ENCODE measurements at places on chromosomes 4 and X.
A peak's percentile ranks its signal among the peaks of the same experiment; 100 is the strongest.

- no peak for DNase-seq
Observed at GRCh38 chr4:85457752-85458467, 17.0 kb upstream of the ARHGAP24 start.

GRCh38 chr4:114005569-114006442 is 26.4 kb upstream of the ARSJ start:
- no peak for DNase-seq

GRCh38 chr4:114173968-114174367 is 194.5 kb upstream of the ARSJ start:
- no peak for DNase-seq

DNA sequence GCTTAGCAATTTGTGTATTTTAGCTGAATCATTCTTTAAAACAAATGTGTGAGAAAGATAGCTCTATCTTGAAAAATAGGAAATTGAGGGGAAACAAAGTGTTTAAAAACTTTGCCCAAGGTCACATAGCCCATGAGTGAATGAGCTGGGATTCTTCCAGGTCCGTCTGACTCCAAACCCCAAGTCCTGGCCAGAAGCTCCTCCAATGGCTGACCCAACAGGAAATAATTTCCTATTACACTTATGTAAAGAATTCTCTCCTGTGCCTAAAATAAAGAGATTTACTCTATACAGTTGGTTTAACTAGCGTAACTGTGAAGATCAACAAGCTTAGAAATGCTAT is 287.6 kb downstream of the ARHGAP24 start:
- DNase-seq, result peak; percentile 73

- no peak for DNase-seq
Observed at GRCh38 chrX:23954396-23954795, 46.6 kb downstream of the CXorf58 start.

GRCh38 chr4:88514557-88515511 is 8.7 kb downstream of the PYURF start:
- no peak for DNase-seq

GRCh38 chrX:133702230-133702629 is 283.2 kb downstream of the GPC3 start:
- DNase-seq, result no peak

DNA sequence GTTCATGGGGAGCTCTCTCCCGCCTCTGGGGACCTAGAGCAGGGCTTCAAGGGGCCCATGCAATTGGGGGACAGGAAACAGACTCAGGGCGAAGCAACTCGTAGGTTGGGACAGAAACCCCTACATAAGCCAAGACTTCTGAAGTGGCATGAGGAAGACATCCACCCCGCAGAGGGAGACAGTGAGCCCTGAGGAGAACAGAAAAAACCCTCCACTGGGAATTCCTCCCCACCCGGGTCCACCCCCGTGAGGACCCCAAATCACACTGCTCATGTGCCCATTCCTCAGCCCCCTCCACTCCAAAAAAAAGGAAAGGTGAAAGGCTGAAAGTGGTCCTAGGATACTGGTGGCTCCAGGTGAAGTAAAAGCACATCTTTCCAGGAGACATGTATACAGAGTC is 74.0 kb downstream of the CPZ start:
- no peak for DNase-seq

GRCh38 chr4:82744284-82744968 is 54.2 kb downstream of the SCD5 start:
- no peak for DNase-seq

DNA sequence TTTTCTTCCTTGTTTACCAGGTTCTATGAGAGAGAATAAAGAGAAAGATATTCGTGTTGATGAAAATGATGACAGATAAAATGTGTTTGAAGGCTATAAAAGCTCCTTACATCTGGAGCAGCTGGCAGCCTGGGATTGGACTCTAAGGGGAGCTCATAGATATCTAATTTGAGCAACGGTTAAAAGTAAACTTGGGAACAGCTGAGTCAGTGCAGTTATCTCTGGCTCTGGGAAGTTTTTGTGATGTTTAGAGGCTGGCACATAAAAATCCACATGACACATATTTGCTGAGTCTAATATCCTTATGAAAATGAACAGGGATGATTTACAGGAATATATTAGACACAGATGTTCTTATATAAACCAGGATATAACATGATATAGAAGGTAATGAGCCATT is 331.8 kb upstream of the TENM3 start:
- no peak for DNase-seq

- DNase-seq, result no peak
Observed at GRCh38 chr4:15234856-15235126, 193.0 kb upstream of the C1QTNF7 start.

GRCh38 chr4:180052629-180053028 is 2190.6 kb upstream of the TENM3 start:
- DNase-seq, result no peak

DNA sequence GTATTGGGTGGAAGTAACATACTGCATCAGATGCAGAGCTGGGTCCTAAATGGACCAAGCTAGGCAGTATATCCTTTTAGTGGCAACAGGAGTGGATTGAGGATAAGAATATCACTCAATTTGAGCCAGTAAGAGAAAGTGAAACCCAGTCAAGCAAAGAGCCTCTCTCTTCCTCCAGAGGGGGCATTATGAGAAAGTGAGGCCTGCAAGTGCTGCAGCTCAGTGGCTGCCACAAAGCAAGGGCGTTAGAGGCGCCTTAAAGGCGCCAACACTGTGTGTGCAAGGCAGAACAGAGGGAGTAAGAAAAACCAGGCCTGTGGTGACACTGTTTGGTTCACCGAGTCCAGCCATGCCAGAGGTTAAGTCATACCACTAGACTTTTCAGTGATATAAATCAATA is 17.5 kb downstream of the STX18 start:
- no peak for DNase-seq

Data from ascending aorta (tissue), 2 donors.